ENCODE measurements at places on chromosomes 3 and 15.

DNA sequence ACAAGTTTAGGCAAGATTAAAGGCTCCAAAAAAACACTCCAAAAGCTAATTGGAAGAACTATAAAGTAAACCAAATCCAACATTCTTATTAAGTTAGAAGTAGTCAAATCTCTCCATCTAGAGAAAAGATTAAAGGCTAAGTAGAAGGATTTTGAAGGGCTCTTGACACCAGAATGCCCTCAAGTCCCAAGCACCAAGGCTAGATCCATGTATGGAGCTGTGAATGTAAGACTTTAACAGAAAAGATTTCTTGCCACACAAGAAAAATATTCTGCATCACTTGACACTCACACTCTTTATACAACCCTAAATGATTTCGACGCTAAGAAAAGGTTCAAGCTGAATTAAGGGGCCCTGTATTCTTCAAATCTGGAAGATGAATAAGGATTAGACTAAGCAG is 345.2 kb downstream of the VGLL3 start:
- no peak for DNase-seq

DNA sequence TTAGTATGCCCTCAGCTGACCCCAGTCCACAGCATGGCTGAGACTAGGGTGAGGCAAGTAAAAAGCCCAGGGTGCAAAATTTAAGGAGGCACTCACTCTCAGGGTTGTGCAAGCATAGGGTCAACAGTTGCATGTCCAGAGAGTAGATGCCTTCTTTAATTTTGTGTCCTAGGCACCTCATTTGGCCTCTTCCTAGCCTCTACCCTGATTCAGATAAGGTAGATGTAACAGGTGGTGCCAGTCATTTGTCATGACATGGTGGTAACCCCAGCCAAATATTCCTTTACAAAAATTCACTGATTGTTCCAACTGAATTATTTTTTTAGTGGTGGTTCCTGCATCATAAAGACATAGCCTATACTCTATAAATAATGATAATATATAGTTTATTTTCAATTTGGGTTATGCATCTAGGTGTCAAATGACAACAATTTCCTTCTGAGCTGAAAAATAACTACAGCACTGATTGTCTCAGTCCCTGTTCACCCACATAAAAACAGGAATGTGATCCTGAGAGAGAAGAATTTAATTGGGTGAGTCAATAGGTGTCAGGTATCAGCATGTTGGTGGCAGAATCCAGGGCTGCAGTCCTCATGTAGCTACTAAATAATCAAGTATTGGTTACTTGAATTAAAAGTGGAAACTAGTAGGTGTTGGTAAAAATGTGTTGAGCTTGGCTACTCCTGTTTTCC is 44.2 kb upstream of the TIPARP start:
- DNase-seq = no peak

- no peak for DNase-seq
These were observed 893.0 kb downstream of the ROBO2 start for GRCh38 chr3:77932926-77933325.

DNA sequence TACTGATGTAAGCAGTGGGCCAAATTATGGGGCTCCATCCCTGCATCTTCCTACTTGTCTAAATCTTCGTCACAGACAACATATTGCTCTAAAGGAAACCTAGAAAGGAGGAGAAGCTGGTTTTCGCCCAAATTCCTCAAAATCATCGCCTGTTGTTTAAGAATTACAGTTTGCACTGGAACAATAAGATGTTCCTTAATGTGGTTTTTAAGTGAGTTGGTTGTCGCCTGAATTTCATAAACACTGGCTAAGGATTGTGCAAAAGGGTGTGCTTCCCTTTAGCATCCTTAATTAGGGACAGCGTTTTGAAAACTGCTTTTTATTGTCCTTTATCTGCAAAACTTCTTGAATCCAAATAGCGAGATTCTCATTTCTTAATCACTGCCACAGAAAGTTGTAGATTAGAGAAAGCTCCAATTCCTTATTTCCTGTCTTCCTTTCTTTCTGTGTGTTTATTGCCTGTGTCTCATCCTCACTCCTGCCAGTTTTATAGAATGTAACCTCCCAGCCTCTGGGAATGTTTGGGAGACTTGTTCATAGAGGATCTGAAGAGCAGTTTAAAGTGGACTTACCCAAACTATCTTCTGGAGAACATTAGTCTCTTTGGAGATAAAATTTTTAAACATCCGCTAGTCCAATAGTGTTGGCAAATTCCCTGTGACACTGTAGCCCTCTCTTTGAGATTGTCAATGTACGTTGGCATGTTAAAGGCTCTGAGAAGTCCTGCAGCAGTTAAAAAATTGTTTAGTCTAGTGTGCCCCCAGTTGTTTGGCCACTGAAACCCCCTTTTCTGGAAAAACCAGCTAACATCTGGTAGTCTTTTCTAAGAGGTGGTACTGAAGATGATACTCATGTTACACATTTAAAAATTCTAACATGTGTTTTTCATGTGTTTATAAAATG is 50.4 kb downstream of the FLNB start:
- no peak for DNase-seq

GRCh38 chr15:101006931-101007691 is 88.0 kb downstream of the LRRK1 start:
- peak; percentile 86 for DNase-seq

- DNase-seq = no peak
These were observed 370.4 kb upstream of the CDIN1 start for GRCh38 chr15:36208868-36209582.

DNA sequence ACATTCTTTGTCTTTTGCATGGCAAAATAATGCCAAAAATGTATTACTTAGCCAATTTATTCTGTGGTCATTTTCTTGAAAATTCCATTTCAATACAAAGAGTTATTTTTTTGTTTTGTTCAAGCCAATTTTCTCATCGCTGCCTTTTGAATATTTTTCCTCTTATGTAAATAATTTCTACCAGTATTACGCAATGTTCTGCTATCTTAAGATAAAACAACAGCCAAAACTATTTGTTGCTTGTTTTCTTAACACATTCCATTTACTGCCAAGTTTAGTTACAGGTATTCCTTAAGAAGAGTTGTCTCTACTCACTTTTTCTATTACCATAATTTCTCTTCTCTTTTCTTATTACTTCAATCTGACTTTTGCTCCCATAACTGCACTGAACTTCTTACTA is 163.1 kb downstream of the ROBO1 start:
- no peak for DNase-seq

DNA sequence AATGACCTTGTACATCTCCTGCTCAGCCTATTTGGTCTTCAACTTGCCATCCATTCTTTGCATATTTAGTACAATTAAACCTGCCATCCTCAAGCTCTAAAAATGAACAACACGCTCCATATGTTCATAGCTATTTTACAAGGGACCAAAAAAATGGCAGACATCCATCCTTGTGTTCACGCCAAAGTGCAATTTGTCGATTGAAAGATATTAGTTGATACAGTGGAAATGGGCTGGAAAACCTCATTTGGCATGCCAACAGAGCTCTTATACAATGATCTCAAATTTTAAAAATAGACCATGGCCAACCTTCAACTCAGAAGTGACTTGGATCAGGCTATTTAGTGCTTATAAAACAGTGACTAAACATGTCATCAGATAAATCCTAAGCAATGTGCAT is 413.6 kb upstream of the ARL6 start:
- DNase-seq = no peak

DNA sequence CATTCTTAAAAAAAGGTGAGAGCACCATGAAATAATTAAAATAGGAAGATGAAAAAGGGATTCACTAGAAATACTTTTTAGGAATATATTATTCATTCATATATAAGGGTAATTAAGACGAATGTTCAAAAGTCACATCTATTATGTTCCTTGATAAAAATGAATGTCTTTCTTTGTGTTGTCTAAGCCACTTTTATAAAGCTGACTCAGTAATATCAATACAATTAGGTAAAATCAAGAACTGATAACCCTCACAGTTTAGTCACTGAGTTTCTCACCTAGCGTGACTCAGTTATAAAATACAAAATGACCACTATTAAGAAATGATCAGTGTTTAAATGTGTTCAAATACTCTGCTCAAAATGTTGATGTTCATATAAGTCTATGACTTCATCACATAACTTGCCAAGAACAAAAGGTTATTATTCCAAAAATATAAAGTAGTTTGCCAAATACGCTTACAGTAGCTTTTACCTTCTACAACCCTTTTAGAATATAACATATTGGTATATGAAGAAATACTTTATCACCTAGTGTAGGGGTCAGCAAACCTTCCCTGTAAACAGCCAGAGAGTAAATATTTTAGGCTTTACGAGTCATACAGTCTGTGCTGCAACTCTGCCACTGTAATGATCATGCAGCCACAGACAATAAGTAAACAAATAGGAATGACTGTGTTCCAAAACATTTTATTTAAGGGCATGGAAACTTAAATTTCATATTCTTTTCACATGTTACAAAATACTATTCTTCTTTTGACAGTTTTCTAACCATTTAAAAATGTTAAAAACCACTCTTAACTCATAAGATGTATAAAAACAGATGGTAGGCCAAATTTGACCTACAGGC is 369.8 kb downstream of the TBC1D5 start:
- no peak for DNase-seq

DNA sequence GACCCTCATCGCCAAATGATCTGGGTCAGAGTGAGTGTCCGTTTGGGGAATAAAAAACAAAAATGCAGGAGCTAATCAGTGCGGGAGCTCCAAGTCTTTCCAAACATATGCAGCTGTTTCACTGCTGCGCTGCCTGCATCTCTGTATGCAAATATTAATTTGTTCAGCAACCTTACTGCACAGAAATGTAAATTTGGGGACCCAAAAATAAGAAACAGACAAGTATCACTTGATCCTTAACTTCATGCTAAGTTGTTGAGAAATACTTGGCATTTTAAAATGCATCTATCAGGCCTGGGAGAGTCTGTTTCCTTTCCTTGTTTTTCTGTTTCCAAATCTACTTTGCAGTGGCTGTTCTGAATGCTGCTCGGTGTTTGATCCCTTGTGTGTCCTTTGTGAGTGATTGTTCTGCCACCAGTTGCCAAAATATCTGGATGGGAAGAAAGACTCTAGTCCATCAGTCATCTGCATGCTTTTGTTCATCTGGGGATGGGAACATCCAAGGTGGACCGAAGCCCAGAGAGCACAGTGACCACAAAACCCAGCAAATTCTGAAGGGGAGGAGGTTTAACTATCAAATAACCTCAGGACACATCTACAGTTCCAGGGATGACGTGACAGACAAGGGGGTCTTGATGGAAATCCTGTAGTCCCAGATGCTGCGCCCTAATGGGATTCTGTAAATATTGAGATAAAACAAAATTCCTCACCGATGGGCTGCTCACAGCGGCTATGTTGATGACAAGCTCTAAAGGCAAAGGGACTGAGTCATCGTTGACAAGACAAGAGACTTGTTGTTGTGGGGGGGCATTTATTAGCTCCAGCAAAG is 199.5 kb upstream of the WNT5A start:
- no peak for DNase-seq

DNA sequence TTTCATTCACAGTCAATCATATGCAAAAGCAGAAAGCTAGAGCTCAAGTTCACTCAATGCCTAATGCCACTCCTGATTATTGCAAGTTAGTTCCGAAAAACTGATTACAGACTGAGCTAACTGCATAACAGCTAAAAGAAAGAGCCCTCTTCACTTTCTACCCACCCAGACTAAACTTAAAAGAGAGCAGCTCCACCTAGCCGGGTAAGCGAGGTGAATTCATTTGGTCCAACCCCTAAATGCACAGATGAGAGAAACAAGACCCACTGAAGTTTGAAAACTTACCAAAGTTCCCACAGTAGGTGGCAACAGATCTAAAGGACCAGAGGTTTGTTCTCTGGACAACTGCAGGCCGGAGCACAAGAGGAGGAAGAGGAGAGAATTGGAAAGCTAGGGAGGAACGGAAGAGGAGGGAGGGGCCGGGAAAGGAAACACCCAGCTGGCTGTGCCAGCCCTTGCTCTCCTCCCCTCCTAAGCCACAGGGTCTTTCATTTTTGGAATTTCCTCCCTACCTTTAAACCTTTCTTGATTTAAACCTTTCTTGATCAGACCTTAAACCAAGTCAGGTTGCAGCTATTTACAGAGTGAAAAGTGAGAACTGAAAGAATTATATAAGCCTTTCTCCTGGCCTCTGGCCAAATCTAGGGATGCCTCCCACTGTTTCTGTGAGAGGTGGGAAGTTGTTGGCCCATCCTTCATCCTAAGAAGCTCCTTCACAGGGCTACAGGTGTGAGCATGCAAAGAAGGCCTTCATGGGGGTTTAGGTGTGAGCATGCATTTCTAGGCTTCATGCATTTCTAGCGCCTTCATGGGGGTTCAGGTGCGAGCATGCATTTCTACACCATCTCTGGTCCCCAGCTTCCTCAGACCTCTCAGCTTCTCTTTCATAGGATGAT is 114.7 kb upstream of the LMOD3 start:
- no peak for DNase-seq

DNA sequence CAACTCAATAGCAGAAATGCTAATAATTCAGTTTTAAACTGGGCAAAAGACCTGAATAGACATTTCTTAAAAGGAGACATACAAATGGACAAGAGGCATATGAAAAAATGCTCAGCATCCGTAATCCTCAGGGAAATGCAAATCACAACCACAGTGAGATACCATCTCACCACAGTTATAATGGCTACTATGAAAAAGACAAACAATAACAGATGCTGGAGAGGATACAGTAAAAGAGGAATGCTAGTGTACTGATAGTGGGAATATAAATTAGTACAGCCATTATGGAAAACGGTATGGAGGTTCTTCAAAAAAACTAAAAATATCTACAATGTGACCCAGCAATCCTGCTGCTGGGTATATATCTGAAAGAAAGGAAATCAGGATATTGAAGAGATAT is 367.2 kb downstream of the FHIT start:
- DNase-seq = no peak

- DNase-seq = no peak
These were observed 12.7 kb downstream of the ZNF35 start for GRCh38 chr3:44661189-44661588.

GRCh38 chr3:139280027-139280671 is 63.7 kb upstream of the MRPS22 start:
- DNase-seq = no peak

DNA sequence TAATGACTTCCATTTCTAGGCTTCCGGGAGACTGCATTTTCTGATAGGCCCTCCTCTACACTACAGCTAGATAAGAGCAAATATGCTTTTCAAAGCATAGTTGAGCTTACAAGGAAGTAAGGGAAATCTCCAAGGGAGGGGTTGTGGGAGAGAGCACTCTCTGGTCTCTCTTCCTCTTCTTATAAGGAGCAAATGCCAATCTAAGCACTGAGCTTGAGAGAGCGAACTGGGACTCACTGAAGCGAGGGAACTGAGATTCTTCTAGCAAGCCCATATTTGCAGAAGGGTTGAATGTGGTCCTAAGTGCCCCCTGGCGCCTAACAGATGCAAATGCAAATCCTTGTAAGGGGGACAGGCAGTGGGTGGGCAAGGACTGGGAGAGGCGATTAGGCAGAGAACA is 164.8 kb downstream of the ERC2 start:
- DNase-seq = no peak

GRCh38 chr3:66858656-66859381 is 139.3 kb upstream of the KBTBD8 start:
- no peak for DNase-seq

DNA sequence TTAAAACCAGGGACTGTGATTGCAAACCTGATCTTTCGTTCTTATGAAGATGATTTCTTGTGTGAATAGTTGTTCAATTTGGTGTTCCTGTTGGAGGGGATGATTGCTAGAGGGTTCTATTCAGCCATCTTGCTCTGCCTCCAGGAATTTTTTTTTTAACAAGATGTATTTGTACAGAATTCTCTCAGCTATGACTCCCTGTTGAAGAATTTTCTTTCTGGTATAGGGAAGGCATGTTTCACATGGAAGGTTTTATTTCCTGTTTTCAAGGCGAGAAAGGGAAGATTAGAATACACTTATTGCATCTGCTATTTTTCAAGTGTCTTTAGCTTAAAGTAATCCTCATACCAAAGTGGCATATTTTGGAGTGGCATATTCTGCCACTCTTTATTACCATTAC is 5.6 kb upstream of the LRRC34 start:
- DNase-seq = no peak

Data from activated effector memory CD4-positive, alpha-beta T cell treated with anti-CD3 and anti-CD28 coated beads, Interleukin-2, amount 50 U/mL, for 16 hours (primary cell).